ENCODE measurements at places on chromosomes 1 and 21.

DNA sequence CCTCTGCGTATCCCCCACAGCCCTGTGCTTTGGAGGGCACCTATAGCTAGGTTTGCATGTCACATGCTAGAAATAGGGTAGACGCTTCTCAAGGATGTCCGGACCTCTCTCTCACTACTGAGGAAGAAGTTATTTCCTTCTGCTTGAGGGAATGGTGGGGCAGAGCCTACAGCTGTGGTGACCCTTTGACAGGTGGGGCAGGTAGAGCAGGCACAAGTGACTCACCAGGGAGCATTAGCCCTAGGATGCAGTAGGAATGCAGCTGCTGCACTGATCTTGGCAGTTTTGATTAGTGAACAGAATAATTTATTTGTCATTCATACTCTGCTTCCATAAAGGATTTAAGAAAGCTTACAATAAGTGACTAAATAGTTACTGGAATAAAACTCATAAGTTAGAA, 129.6 kb upstream of the HOOK1 start:
- no peak for DNase-seq

DNA sequence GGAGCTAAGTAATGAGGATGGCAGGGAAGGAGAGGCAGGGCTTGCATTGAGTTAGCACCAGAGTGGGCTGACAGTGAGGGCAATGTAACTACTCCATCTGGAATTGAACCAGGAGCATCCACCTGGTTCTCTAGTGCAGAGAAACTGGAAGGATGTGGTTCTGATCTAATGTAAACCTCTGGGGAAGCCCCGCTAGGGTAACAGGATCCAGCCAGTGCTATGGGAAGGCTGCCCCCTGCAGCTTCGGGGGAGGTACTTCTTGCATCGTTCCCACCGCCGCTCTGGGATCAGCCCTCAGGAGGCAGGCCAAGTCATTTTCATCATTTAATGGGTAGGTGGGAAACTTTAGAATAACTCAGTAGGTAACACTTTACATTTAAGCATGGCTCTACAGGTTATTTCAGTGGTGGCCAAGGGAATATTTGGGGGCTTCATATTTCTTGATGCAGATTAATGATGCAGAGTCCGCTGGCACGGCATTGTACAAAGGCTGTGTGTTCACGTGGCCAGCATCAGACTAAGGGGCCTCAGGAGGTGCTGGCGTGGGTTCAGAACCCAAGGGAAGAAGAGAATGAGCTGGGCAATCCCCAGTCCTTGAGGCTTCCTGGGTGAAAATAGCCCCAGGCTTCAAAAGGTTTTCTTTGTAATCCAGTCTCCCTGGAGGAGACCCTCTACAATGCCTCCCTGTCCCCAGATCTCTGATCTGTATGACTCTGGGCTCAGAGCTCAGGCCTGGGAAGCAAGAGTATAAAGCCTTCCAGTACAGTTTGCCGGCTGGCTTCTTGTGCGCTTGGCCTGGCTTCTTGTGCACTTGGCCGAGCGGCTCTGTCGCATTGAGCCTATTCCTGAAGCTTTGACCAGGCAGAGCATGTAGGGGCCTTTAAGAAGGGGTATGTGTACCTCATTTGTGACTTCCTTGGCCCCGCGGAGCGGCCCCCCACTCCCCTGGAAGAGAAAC, 26.4 kb upstream of the KAZN start:
- DNase-seq, result no peak

- no peak for DNase-seq
Measured at GRCh38 chr1:198635964-198636363, 2.9 kb upstream of the PTPRC start.

DNA sequence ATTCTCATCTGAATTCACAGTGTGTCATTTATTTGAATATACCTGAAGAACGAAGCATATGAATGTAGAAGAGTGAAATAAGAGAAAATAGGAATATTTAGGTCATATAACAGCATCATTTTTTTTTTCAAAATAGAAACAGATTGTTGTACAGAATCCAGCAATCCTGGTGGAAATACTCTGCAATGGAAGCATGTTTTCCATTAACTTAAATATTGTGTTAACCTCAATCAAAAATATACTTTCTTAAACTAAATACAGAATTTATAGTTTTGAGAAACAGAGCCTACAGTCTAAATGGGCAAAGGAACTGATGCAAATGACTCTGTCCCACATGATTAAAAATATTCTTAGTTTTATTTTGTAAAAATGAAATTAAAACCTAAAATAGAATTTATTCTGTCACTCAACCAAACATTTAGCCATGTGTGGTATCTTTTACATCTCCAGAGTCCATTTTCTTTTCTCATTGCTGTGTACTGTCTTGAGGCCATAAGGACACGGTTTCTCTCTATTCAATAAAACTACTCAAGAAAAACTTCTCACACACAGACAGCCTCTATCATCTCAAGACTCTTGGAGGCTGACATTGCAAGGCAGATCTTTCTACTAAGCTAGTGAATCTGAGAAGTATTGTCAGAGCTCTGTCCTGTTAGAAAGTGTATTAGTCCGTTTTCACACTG, 322.6 kb downstream of the LTN1 start:
- DNase-seq, result no peak

DNA sequence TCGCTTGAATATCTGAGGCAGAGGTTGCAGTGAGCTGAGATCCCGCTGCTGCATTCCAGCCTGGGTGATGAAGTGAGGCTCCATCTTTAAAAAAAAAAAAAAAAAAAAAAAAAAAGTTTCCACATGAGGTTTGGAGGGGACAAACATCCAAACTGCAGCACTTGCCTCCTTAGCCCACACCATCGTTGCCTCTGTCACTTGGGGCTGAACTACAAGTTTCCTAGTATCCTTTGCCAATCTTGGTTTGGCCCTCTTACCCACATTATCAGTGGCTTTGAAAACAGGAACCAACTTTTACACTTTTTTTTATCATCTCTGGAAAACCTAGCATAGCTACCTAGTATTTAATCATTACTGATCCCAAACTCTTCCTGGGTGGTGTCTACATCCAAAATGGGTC, 59.2 kb downstream of the CLSTN1 start:
- DNase-seq, result no peak

GRCh38 chr21:32698971-32699693, 28.7 kb downstream of the SYNJ1 start:
- DNase-seq, result no peak

- no peak for DNase-seq
Measured at GRCh38 chr1:244035358-244035757, 15.7 kb upstream of the ZBTB18 start.
